Substantia nigra (tissue), 51 donors: ENCODE measurements at places on chromosomes 4 and X.

- no peak for DNase-seq
Observed at GRCh38 chr4:37689353-37690095, 3.3 kb upstream of the RELL1 start.

- DNase-seq, result no peak
Observed at GRCh38 chr4:139676365-139676764, 10.7 kb downstream of the MGST2 start.

GRCh38 chr4:2299794-2300193, 37.9 kb upstream of the MXD4 start:
- DNase-seq, result no peak

DNA sequence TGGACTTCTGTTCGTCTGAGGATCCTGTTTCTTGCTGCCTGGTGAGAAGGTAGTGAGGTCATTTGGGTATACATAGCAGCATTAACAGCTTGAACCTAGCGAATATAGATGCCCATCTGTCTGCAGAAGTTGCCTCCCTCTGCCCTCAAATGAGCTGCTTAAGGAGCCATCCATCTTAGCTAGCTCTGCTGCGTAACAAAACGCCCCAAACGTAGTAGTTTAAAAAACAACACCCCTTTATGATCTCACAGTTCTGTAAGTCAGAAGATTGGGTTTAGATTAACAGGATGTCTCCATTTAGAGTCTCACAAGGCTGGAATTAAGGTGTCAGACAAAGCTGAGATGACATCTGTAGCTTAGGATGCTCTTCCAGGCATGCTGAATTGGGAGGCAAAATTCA, 185.3 kb downstream of the DHRSX start:
- no peak for DNase-seq

DNA sequence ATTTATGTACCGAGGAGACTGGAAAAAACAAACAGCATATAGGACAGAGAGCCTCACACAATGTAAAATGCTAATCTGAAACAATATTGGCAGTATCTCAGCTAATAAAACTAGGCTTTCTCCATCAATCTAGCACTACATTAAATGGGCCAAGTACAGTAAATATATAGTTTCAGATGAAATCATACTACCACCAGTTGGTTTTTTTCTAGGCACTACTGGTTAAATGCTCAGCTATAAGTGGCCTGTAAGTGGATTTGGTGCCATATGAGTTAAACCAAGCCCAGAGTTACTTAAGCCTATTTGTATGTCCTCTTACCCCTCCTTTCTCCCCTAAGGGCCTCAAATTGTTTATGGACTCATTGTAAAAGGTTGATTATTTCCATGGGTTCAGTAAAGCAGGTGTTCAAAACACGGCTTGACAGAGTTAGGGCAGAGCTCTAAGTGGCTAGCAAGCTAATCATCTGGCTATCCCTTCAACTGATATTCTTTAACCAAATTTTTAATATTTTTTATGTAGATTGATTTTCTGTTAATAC, 57.5 kb downstream of the FAM13A start:
- DNase-seq, result no peak

DNA sequence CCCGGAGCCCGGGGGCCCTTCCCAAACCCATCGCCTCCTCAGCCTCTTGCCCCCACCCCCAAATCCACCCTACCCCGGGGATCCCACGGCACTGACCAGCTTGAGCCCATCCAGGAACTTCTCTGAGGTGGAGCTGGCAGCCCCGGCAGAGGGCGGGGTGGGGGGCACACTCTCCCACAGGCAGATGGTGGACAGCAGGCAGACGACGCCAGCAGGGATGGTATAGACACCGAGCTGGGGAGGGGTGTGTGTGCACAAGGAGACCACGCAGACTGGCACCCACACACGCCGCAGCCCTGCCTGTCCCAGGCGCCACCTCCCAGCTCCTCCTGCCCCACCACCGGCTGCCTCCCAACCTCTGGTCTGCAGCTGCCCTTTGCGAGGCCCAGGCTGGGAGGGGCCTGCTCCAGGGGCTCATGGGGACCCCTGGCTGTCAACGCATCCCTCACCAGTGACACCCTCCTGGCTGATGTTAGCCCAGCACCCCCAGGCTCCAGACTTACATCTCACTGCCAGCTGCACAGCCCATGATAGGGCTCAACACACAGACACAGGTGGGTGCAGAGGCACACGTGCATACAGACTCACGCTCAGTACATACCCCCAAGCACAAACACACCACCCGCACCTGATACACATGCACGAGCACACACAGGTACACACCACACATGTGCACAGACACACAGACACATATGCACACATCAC, 4.2 kb downstream of the SLC49A3 start:
- DNase-seq, result no peak

- no peak for DNase-seq
Observed at GRCh38 chrX:120562569-120562926, 1.8 kb upstream of the CUL4B start.

GRCh38 chr4:164613792-164614191, 140.1 kb upstream of the SMIM31 start:
- no peak for DNase-seq

DNA sequence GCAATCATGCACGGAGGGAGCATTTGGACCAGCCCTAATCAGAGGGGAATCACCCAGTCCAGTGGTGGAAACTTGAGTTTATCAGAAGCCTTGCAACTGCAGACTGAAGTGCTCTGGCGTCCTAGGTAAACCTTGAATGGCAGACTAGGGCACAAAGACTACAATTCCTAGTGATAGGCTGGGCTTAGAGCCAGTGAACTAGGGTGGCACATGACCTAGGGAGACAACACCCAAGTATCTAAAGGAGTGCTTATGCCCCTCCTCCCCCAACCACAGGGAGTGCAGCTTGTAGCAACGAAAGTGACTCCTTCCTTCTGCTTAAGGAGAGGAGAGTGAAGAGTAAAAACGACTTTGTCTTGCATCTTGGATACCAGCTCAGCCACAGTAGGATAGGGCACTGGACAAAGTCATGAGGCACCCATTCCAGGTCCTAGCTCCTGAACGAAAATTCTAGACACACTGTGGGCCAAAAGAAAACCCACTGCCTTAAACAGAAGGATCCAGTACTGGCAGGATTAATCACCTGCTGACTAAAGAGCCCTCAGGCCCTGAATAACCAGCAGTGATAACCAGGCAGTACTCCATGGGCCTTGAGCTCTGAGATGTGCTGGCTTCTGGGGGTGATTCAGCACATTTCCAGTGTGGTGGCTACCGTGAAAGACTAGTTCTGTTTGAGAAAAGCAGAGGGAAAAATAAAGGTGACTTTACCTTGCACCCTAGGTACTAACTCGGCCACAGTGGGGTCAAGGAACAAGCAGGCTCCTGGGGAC, 58.7 kb upstream of the STARD8 start:
- no peak for DNase-seq
